ENCODE measurements at places on chromosomes 11 and 22.
A peak's percentile ranks its signal among the peaks of the same experiment; 100 is the strongest.

DNA sequence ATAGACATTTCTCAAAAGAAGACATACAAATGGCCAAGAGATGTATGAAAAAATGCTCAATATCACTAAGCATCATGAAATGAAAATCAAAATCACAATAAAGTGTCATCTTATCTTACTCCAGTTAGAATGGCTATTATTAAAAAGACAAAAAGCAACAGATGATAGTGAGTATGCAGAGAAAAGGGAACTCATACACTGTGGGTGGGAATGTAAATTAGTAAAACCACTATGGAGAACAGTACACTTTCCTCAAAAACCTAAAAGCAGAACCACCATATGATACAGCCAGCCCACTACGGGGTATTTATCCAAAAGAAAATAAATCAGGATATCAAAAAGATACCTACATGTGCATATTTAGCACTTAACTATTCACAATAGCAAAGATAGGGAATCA is 700.0 kb upstream of the ANO5 start:
- DNase-seq: no peak

GRCh38 chr11:125952973-125953372 is 7.1 kb downstream of the VSIG10L2 start:
- no peak for DNase-seq

DNA sequence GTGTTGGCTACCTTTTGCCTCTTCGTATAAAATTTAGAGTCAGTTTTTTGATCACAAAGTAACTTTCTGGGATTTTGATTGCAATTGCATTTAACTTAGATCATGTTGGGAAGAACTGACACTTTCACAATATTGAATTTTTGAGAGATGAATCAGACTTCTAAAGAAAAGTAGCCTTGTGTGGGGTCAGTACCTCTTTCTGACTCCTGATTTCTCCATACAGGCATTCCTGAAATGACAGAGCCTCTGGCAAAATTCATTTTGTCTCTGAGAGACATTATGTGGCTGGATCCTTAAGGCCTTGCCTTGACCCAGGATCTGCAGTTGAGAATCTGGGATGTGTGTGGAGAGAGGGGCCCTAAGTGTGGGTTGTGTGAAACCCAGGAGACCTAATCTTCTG is 37.8 kb downstream of the PPFIBP2 start:
- DNase-seq: no peak

- DNase-seq: no peak
Measured at GRCh38 chr11:44464741-44465140, 100.7 kb upstream of the CD82 start.

- no peak for DNase-seq
Measured at GRCh38 chr22:26466196-26466595, 17.4 kb downstream of the HPS4 start.

DNA sequence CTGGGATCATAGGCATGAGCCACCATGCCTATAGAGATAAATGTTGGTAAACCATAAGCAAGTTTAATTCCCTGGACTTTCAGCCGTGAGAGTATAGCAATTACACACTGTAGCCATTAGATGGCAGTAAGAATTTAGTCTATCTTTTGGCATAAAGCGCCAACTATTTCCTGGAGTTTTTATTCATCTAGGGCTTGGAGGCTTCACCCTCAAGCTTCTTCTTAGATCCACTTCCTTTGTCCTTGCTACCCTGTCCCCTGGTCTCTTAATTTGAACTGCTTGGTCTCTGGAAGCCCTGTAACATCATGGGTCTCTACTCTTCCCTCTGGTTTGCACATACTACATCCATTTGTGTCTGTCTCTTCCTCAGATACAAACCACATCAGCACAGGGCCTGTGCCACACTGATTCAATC is 38.2 kb downstream of the OR10A6 start:
- peak; percentile 59 for DNase-seq

DNA sequence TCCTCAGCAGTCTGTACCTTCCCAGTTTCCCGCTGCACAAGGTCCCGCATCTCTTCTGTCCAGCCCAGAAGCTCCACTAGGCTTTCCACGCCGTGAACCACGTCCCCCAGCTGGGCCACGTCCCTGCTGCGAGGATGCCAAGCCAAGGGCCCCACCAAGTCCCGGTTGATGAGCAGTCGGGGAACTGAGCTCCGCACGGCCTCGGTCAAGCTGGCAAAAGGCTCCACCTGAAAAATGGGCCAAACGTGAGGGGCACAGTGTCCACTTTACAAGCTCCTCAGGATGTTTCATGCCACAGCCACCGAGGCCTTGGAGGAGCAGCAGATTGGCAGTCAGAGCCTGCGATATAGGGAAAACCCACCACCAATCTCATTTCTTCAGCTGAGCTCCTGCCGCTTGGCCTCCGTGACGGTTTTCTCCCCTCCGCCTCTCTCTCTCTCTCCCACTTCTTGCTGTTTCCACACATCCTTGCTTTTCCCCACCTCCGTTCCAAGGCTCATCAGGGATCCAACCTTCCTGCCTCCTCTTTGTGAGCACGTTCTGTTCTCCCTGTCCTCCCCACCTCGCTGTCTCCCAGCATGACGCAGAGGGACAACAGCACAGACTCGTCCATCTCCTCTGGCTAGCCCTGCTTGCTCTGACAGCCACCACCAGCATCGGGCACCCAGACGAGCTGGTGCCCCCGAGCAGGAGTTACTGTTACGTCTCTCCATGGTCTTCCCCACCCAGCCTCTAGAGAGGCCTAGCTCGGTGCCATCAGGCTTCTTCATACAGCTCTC is 11.5 kb downstream of the RIC8A start:
- no peak for DNase-seq

GRCh38 chr11:111047374-111047773 is 198.2 kb upstream of the POU2AF2 start:
- no peak for DNase-seq

DNA sequence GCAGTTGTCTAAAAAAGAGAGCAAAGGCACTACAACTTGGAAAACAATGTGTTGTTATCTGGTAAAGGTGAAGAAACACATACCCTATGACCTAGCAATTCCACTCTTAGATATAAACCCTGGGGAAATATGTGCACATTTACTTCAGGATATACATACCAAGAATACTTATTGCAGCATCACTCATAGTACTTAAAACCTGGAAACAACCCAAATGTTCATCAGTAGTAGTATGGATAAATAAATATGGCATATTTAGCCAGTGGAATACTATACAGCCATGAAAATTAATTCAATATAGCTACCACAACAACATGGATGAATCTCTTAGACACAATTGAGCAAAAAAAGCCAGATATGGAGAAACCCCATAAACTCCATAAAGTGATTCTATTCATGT is 26.1 kb upstream of the MICAL2 start:
- no peak for DNase-seq

DNA sequence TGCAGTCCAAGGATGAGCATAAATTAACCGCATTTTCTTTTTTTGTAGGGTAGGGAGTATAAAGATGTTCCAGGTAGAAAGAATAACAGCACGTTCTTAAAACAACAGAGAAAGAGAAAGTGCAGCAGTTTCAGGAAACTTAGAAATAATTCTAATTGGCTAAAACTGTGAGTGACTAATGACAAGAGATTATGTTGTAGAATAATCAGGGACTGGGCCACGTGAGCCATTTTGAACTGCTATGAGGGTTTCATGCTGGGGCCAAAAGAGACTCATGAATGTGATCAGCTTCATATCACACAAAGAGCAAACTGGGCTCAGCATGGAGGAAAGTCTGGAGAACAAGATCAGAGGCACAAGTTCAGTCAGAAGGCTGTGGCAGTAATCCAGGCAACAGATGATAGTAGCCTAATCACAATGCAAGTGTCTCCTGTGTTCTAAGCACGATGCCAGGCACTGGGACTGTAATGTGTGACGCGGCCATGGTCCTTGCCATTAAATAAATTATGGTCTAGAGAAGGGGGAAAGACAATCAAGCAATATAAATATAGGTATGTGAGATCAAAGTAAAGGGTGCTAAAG is 17.9 kb downstream of the CWF19L2 start:
- no peak for DNase-seq

DNA sequence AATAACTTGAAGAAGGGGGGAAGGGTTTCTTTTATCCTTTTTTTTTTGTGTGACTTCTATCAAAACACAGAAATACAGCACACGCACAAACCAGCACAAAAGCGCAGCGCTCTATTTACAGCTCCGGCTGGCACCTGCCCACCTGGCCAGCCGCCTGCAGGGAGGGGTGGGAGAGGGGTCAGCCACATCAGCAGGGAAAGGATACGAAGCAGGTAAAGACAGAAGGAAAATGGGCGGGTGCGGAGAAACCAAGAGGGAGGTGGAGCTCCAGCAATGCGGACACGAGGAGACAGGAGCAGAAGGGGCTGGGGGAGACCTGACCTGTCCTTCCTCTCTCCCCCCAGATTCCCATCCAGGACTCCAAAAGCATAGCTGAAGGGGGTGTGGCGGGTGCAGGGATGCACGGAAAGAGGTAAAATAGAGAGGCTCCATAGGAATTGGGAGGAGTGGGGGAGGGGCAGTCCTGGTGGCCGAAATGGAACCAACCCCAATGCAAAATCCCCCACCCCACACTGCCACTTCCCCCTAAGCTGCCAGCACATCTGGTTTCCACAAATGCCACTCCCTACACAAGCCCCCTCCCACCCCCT is 14.1 kb downstream of the CXCR5 start:
- DNase-seq: no peak

DNA sequence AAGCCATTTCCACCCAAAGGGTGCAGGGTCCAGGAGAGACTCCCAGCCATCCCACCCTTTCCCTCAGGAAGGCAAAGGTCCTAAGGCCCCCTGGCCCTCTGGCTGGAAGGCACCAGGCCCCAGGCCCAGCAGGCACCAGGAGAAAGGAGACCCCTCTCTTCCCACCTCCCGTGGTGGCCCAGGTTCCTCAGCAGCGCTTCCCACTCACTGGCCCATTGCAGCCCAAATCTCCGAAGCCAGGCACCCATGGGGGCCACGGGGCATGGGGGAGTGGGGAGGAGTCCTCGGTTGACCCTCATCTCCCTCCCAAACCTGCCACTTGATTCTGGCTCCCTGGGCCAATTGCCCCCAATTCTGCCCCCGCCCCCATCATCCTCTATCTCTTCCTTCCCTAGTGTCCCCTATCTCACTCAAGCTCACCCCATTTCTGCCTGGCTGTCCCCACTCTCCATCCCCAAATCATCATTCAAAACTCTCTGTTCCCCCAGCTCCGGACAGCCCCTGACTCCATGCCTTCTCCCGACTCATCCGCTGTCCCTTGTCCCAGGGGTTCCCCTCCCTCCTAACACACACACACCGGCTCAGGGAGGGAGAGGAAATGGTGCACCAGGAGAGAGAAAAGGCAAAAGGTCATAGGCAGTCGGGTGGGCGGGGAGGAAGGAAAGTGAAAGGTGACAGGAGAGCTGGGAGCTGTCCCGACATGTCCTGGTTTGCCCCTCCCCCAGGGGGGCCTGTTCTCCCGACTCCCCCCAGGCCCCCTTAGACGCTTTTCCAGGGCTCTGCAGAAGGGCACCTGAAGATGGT is 1.2 kb downstream of the LIF start:
- DNase-seq: peak; percentile 70

DNA sequence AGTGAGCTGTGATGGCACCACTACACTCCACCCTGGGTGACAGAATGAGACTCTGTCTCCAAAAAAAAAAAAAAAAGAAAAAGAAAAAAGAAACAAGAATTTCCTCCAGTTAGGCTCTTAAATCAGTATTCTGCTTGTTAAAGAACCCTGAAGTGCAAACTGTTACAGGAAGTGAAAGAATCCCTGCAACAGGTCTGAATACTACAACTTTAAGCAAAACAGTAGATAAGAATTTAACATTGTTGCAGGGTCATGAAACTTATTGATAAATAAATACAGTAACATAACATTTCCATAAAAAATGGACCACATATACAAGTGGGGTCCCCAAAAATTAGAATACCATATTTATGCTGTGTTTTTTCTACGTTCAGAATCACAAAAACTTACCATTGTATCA is 35.8 kb downstream of the FCHSD2 start:
- no peak for DNase-seq

DNA sequence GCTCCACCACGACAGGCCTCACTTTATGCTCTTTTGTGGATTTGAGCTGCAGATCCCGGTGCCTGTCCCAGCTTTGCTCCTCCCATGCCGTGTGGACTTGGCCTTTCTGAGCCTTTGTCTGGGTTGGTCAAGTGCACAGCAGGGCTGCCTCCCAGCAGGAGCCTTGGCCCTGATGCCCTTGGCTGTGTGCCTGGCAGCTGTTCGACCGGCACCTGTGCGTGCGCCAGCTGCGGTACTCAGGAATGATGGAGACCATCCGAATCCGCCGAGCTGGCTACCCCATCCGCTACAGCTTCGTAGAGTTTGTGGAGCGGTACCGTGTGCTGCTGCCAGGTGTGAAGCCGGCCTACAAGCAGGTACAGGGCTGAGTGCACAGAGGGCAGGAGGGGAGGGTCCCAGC is 46.5 kb downstream of the MYO7A start:
- peak; percentile 62 for DNase-seq

DNA sequence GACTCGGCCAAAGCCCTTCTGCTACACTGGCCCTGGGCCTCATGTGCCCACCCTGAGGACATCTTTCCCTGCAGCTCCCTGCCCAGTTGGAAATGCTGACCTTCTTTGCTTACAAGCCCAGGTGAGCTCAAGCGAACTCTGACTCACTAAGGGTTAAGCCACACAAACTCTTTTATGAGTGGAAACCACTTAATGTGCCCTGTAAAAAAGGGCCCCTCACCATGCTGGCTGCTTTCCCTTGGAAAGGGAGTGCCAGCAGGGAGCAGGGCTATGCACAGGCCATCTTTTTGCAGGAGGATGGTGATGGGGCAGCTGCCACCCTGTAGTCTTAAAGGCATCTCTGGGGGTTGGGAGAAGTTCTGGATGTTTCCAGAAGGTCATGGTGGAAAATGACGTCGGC is 18.7 kb downstream of the EHF start:
- DNase-seq: no peak
